Ovary (tissue), 10 donors: ENCODE measurements at places on chromosomes 13 and 19.

- no peak for DNase-seq
Measured at GRCh38 chr19:2231621-2232221, 4.4 kb downstream of the PLEKHJ1 start.

DNA sequence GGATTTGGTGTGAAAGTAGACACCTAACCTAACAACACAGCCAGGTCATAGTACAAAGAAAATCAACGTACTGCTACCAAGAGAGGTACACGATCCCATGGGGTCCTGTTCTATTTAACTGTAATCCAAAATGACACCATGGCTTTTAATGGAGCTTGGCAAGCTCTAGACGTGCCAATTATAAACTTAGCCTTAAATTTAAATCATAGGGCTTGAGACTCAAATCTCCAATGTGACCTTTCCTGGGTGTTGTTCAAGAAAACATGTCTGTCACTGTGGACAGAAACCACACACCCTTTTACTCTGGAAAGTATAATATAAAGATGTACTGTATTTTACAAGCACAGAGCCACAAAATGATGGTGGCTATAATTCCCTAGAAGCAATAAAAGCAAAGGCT, 299.3 kb downstream of the ENOX1 start:
- no peak for DNase-seq

DNA sequence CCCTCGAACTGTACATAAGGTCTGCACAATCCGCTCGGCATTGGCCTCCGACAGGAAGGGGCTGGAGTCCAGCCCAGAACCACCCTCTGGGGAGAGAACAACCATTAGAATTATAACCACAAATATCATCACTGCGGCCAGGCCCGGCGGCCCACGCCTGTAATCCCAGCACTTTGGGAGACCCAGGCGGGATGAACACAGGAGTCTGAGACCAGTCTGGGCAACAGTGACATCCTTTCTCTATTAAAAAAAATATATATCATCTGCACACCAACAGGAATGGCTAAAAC, 11.4 kb downstream of the COQ8B start:
- no peak for DNase-seq

GRCh38 chr13:110536006-110536693, 25.4 kb downstream of the RAB20 start:
- no peak for DNase-seq

DNA sequence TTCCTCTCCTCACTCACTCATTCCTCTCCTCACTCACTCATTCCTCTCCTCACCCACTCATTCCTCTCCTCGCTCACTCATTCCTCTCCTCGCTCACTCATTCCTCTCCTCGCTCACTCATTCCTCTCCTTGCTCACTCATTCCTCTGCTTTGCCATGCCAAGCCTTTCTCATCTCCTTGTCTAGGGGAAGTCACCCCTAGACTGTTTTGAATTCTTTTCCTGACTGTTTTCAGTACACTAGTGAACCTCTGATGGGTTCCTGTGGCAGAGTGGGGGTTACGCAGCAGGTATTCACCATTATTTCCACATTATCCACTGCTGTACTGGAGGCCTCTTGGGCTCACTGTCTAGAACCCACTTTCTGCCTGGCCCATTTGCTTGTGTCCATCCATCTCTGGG, 1.2 kb downstream of the CYP4F8 start:
- DNase-seq, result no peak

DNA sequence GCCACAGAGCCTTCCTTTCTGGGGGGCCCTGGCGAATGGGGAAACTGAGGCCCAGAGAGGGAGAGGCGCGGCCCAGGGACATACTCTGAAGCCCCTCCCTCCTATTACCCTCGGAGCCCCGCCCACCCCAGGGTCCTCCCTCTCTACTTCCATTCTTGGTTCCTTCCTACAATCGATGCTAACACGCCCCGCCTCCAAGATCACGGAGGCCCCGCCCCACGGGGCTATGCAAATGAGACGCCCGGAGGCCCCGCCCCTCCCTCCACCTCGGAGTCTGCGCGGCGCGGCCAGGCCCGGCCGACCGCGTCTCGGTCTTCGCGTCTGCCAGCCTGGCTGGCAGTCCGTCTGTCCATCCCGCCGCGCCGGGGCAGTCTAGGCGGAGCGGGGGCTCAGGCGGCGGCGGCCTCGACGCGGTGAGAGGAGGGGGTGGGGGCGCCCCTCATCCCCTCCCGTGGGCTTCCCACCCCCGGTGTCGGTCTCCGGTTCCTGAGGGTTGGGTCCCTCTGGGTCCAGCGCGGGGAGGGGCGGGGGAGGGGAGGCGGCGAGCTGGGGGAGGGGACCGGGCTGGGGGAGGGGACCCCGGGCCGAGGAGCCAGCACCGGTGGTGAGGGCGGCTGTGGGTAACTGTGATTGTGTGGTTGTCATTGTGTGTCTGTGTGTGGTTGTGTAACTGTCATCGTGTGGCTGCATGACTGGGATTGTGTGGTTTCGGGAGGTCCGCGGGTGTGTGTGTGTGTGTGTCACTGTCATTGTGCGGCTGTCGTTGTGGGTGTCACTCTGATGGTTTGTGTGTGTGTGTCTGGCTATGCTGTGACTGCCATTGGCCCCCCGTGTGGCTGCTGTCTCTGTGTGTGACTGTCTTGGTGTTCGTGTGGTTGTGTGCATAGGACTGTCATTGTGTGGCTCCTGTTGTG, at the start of gene PLPPR2:
Gene PLPPR2 (plus strand): TSS at position 273 of the 914 bp plus-strand sequence. CDS start 2,242 bp downstream, outside the sequence.
- DNase-seq, result peak; percentile 98

GRCh38 chr19:23999821-24000610, 85.3 kb downstream of the ZNF726 start:
- DNase-seq, result no peak

GRCh38 chr13:37966266-37966665, 96.7 kb upstream of the TRPC4 start:
- DNase-seq, result no peak

DNA sequence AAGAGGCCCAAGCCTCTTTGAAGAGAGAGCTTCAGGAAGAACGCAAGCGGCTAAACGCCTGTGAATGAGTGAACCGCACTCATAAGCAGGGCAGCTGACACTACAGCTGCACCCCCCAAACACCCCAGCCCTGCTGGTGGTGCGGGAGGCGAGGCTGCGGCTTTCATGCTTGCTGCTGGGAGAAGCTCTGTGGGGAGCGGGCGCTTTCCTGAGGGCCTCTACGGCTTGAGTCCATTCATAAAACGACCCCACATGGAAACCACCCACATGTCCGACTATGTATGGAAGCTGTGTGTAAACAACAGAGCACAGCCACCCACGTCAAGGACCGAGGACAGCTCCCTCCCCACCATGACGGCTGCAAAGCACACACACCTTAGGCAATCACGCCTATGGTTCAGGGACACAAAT, 5.5 kb downstream of the AP3D1 start:
- DNase-seq, result no peak

DNA sequence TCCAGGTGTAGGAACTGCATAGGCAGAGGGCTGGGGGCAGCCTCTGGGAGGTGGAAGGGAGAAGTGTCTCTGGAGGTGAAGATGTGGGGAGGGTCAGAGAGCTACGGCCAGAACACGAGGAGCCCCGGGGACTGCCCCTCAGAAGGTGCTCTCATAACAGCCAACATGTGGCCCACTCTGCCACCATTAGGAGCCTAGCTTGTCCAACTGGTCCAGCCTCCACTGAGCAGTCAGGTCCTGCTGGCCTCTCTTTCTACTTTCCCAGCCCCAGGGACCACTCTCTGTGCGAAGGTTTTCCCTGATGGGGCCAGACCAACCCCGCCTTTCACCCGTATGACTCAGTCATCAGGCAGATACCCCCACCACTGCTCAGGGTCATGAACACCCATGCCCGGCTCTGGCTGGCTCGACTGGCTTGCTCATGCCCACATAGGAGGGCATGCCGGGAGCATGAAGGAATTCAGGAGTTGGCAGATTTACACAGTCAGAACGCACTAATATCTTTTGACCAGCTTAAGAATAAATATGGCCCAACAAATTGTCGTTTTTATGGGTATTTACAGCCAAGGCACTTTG, 37.5 kb upstream of the C19orf12 start:
- no peak for DNase-seq

DNA sequence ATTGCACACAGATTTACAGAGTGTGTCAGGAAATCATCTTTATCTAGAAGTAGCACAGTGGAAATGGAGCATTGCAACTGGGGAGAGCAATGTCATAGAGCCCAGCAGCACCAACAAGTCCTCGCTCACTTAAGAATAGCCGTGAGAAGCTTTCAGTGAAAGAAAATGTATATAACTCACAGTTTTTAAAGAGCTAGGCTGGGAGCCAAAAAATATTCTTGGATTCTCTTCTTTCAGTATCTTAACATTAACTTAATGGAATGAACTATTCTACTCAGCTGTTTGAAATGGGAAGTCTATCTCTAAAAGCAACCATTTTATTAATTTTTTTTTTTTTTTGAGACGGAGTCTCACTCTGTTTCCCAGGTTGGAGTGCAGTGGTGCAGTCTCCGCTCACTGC, 329.6 kb downstream of the COG6 start:
- no peak for DNase-seq

DNA sequence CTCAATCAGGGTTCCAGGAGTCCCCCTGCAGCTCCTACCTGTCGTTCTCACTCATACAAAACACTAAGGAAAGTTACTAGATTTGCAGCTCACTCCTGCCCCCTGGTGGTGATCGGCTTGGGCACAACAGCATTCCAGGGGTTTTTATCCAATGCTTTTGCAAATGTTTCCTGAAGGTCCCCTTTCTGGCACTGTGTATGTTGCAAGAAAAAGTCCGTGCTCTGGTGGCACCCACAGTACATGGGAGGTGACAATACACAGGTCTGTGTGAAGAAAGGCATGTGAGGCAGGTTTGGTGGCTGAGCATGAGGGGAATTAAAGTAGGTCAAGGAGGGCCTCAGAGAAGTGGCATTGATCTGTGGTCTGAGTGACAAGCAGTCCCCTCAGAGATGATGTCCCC, 8.6 kb upstream of the TYK2 start:
- DNase-seq, result peak; percentile 81

DNA sequence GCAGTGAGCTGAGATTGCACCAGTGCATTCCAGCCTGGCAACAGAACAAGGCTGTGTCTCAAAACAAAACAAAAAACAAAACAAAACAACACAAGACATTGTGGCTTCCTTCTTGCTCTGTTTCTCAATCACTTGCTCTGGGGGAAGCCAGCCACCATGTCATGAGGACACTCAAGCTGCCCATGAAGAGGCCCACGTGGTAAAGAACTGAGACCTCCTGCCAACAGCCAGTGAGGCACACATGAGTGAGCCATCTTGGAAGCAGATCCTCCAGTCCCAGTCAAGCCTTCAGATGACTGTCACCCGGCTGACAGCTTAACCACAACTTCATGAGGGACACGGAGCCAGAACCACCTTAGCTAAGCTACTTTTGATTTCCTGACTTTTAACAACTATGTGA, 25.2 kb downstream of the CPT1C start:
- no peak for DNase-seq
